ENCODE measurements at places on chromosomes 16 and 17.

DNA sequence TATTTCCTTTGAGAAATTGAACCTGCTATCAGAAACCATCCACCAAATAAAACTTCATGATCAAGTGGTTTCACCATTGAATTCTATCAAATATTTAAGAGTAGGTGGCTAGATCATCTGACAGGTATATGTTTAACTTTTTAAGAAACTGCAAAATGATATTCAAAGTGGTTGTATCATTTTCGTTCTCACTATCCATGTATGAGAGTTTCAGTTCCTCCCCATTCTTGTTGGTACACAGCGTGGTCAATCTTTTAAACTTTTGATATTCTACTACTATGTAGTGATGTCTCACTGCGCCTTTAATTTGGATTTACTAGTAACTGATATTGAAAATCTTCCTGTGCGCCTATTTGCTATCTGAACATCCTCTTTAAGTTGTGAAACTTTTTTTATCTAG is 163.7 kb downstream of the CYB561 start:
- no peak for DNase-seq

GRCh38 chr17:34413443-34414119 is 50.5 kb upstream of the CCL1 start:
- DNase-seq = no peak

GRCh38 chr16:71622088-71622487 is 3.9 kb upstream of the MARVELD3 start:
- DNase-seq = no peak

DNA sequence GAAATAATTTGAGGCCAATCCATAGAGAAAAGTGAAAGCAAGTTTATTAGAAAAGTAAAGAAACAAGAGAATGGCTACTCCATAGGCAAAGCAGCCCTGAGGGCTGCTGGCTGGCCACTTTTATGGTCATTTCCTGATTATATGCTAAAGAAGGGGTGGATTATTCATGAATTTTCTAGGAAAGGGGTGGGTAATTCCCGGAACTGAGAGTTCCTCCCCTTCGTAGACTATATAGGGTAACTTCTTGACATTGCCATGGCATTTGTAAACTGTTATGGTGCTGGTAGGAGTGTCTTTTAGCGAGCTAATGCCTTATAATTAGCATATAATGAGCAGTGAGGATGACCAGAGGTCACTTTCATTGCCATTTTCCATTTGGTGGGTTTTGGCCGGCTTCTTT is 4.4 kb downstream of the DHRS7B start:
- no peak for DNase-seq

DNA sequence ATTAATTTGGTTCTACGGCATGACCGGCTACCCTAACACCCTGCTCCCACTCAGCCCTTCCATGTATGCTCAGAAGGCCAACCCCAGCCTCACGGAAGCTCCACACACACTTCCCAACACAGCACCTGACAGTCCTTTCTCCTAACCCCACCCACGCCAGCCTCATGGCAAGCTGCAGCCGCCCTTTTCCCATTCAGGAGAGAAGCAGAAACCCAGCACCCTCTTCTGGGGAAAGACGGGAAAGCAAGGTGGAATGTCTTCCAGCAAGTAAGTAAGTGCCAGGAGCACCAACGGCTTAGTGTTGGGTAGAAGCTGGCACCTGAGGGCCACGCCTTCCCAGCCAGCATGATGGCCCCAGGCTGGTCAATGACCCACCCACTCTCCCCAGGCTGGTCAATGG is 32.1 kb downstream of the ABR start:
- DNase-seq = no peak

- DNase-seq = no peak
Observed at GRCh38 chr17:43766413-43767052, 7.9 kb upstream of the SOST start.

GRCh38 chr16:19130852-19131824 is 17.4 kb downstream of the ITPRIPL2 start:
- DNase-seq = peak; percentile 46

GRCh38 chr16:89197033-89197632 is 3.2 kb downstream of the SLC22A31 start:
- no peak for DNase-seq

DNA sequence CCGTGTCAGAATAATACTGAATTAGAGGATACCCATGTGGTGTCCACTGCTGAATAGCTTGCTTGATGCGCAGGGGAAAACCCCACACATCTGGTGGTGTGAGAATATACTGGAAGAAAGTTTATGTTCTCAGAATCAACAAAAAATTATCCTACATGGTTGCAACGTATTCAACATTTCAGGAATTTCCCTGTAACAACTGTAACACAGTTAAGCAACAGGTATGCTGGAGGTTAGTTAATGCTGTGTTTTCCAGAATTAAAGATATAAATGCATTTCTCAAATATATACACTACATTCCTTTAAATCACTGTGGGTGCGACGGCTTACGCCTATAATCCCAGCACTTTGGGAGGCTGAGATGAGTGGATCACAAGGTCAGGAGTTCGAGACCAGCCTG is 5.4 kb downstream of the CNOT1 start:
- DNase-seq = no peak

DNA sequence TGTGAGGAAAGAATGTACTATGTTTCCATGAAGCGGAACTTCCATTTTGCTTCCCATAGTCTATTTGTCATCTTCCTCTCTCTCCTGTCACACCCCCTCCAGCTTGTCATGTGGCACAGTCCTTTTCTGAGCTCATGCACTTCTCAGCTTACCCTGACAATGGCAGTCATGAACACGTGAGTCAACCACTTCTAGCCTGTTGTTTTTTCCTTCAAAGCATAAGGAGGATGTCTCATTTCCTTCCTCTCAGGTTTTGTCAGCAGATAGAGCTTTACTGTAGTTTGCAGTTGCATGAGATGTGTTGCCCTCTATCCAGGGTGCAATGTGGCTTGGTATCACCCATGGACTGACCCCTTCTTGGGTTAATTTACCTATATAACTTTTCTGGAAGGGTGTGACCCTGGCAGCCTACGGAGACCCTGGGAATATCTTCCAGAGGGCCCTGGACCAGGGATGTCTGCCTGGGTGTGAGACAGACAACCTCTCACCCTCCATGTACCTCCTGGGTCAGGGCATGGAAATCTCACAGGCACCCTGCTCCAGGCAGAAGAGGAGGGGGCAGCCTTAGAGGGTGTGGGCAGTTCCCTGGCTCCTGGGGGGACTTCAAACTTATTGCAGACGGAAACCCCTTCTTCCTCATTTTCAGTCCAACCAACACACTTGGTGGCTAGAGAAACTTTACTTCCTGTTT is 4.0 kb upstream of the ZNF267 start:
- DNase-seq = no peak

GRCh38 chr17:39360537-39360936 is 40.9 kb downstream of the FBXL20 start:
- no peak for DNase-seq
